ENCODE measurements at places on chromosomes 5 and 9.
A peak's percentile ranks its signal among the peaks of the same experiment; 100 is the strongest.

DNA sequence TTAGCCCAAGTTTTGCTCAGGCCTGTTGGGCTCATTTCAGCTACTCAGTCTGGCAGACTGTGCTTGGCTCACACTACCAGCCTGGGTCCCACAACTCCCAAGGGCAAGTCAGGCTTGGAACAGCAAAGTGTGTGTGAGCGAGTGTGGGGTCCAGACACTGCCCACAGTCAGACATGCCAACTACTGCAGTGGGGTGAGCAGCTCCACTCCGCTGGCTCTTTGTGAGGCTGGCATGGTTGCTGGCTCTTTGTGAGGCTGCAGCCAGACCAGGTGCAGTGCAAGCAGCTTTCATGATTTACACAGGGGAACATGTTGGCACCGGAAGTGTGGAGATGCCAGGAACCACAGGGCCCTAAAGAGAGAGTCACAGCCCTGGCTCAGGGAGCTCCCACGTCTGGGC, 606.7 kb upstream of the FAM174A start:
- DNase-seq = no peak

- DNase-seq = peak; percentile 76
Observed at GRCh38 chr5:34652914-34653313, 3.2 kb upstream of the RAI14 start.

DNA sequence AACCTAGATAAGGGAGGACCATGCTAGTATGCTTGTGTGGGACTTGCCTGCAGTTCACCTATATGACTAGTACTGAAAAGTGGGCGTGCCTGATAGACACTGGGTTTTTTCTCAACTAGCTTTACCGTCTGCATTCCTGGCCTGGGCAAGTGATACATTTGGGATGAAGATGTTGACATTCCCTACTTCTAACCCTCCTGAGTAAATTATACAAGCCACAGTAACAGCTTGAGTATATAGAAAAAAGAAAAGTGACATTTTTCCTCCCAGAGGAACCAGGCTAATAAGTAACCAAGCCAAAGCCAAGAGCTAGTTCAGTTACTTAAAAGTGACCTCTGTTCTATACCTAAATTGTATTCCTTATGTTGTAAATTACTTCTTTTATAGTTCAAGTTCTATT, 153.8 kb upstream of the CYLC2 start:
- DNase-seq = no peak

DNA sequence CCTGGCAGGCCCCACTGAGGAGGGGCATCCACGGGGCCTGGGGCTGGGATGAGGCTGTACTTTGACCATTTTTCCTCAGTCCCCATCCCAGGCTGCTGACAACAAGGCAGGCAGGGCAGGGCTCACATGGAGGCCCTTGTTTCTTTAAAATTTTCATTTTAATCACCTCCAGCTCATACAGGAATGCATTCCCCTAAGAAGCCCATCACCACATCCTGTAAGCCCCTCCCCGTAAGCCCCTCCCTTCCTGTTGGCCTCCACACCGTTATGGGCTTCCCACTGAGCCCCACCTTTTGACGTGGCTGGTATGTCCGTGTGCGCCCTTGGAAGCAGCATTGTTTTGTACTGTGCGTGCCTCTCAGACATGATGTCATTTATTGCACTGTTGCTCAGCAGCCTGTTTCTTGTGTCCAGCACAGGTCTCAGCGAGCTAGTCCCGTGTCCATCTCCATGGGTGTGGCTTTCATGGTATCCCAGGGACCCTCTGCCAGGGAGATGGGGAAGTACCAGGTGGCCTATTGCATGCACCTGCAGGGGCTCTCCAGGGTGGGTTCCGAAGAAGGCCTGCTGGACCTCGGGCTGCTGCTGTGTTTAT, 22.4 kb downstream of the PHF2 start:
- DNase-seq = peak; percentile 27

GRCh38 chr9:91192381-91193086, 169.2 kb downstream of the AUH start:
- peak; percentile 26 for DNase-seq

All from astrocyte (in vitro differentiated cells and primary cell).